Fibroblast of skin of right quadriceps (primary cell): ENCODE measurements at places on chromosomes 12 and 14.

DNA sequence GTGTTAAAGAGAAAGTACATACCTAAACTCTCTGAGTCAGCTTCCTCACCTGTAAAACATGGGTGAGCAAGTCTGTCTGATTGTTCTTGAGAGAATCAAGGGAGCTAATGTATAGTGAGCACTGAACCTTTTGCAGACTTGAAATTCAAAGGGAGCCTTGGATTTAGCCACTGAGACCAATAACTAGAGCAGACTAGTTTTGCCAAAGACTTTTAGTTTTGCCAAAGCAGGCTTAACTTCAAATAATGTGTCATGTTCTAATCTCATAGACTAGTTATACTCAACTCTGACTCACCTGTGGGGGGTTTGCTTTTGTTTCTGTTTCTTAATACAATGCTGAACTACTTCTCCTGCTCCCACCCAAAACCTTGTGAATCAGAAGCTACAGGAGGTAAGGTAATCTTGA lies 123.7 kb downstream of the SLC25A21 start:
- peak; percentile 34 for DNase-seq

DNA sequence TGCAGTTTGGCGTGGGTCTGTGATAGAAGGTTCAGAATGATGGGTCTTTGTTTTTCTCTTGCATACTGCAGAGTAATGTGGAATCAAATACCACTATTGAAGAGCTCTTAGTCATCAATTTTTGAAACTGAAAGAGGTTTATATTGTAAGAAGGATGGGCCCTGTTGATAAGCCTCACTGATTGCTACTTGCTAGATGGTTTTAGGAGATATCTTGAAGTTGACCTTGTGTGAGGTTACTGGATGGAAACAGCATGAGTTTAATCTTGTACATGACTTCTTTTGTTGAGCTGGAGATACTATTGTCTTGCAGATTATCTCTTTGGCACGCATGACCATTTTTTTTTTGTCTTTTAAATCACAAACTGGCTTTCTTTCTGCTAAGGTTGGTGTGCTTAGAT lies 13.8 kb downstream of the BICD1 start:
- DNase-seq = no peak

GRCh38 chr12:1908758-1909157 lies 9.7 kb downstream of the CACNA2D4 start:
- DNase-seq = no peak

- no peak for DNase-seq
These were observed 10.5 kb downstream of the SNX6 start for GRCh38 chr14:34619471-34619870.

DNA sequence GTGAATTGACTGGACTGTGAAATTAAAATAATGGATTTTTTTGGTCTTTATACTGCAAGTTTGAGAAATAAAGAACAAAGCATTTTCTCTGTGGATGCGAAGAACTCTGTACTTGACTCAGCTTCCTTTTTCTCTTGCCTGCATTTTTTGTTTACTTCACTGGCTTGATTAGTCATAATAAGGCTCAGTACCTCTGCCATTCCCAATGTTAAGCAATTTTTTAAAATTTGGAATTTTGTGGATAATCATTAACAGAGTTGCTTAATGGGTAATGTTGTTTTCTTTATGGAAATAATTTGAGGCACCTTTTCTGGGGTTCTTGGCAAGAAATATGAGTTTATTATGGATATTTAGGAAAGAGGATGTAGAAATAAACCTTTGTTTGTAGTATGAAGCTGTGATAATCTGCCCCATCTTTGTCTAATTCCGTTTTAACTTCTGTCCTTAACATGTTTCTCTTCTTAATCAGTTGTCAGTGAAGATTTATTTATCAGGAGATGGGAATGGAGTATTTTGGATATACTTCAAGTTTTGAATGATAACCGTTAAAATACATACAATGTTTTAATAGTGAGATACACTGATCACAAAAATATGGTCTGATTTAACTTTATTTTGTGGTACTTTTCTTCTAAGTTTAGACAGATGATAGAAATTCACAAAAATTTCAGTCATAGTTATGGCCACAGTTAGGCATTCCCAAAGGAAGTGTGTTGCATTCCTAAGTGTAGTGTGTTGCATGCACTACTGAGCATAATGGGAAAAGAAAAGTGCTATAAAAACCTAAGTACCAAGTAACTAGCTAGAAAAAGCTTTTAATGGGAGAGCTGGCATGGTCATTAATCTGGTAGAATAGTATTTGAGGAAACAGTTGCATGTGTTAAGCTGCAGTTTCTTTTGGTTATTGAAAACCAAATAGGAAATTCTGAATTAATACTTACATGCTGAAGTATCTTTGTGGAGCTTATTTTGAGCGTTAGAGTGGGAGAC lies 27.7 kb downstream of the WNK1 start:
- peak; percentile 85 for DNase-seq

DNA sequence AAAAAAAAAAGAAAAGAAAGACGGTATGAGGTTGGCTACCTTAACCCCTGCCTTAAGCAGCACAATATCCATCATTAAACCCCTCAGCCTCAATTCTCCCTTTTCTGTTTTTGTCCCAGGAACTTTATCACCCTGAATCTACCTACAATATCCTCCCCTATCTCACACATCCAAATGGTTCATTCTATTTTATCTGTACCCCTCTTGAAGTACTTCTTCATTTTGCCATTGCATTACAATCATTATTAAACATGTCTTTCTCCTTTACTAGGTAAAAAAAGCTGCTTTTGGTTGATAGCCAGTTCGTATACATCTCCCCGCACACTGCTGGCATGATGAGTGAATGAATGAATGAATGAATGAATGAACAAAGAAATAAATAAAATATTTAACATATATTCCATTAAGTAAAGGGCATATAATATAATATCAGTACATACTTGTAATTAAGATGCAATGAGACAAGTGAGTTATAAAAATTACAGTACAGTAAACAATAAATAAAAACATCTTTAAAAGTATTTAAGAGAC lies 364 bp upstream of the GPR65 start:
- DNase-seq = no peak

- DNase-seq = no peak
These were observed 2.4 kb downstream of the VPS37B start for GRCh38 chr12:122893208-122894153.

- DNase-seq = no peak
These were observed 217.3 kb upstream of the CPNE8 start for GRCh38 chr12:39122562-39123204.

GRCh38 chr14:52338051-52338681 lies 24.1 kb downstream of the PTGER2 start:
- peak; percentile 79 for DNase-seq

GRCh38 chr14:92496191-92496857 lies 17.3 kb upstream of the RIN3 start:
- no peak for DNase-seq

DNA sequence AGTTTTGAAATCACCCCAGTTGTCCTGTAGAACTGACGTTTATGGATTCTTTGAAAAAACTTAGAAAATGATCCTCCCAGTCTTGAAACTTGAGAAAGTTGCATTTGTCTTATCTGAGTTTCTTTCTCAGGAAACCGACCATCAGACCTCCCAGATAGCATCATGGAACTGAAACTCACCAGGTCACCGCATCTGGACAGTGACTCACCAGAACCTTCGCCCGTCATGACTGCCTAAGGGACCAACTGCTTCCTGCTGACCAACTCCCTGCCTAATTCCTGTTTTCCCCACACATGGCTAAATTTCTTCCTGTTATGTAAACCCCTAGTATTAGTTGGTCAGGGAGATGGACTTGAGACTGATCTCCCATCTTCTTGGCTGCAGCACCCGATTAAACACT lies 175.7 kb downstream of the RIMBP2 start:
- DNase-seq = no peak

GRCh38 chr12:111122458-111122878 lies 202.1 kb upstream of the MYL2 start:
- no peak for DNase-seq

- DNase-seq = peak; percentile 90
These were observed 13.3 kb upstream of the C12orf75 start for GRCh38 chr12:105316931-105317852.

DNA sequence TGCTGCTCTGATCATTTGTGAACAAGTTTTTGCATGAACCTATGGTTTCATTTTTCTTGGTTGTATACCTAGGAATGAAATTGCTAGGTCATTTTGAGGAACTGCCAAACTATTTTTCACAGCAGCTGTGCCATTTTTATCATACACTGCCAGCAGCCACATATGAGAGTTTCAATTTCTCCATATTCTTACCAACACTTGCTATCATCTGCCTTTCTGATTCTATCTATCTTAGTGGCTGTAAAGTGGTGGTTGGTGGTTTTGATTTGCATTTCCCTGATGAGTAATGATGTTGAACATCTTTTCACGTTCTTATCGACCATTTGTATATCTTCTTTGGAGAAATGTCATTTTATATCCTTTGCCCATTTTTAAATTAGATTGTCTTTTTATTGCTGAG lies 146.1 kb downstream of the C12orf75 start:
- no peak for DNase-seq

GRCh38 chr12:65308006-65308405 lies 29.5 kb downstream of the MSRB3 start:
- DNase-seq = peak; percentile 25

GRCh38 chr12:116370886-116371580 lies 93.5 kb upstream of the MED13L start:
- peak; percentile 26 for DNase-seq

- DNase-seq = no peak
These were observed 1525.3 kb upstream of the TMEM132C start for GRCh38 chr12:126741536-126742240.

GRCh38 chr12:45666816-45667215 lies 62.7 kb upstream of the ARID2 start:
- peak; percentile 5 for DNase-seq
